Stimulated activated CD8-positive, alpha-beta memory T cell treated with anti-CD3 and anti-CD28 coated beads, Interleukin-15, amount 100 ng/mL, for 24 hours (primary cell): ENCODE measurements at places on chromosomes 3 and 15.

DNA sequence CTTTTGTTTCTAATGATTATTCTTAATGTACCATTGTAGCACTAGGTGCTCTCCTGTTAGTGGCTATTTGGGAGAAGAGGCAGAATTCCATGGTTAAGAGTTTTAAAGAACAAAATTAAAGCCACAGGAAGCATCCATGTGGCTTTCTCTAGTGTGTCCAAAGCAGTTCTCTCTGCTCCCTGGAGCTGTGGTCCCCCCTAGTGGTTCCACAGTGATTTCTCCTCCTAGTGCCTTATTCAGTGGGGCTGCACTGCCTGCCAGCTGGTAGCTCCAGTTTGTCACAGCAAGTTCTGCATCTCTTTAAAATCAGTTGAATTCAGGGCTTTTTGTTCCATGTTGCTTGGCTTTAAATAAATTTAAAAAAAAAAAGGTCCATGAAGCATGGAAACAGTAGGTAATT is 39.6 kb upstream of the FAM98B start:
- DNase-seq: no peak

DNA sequence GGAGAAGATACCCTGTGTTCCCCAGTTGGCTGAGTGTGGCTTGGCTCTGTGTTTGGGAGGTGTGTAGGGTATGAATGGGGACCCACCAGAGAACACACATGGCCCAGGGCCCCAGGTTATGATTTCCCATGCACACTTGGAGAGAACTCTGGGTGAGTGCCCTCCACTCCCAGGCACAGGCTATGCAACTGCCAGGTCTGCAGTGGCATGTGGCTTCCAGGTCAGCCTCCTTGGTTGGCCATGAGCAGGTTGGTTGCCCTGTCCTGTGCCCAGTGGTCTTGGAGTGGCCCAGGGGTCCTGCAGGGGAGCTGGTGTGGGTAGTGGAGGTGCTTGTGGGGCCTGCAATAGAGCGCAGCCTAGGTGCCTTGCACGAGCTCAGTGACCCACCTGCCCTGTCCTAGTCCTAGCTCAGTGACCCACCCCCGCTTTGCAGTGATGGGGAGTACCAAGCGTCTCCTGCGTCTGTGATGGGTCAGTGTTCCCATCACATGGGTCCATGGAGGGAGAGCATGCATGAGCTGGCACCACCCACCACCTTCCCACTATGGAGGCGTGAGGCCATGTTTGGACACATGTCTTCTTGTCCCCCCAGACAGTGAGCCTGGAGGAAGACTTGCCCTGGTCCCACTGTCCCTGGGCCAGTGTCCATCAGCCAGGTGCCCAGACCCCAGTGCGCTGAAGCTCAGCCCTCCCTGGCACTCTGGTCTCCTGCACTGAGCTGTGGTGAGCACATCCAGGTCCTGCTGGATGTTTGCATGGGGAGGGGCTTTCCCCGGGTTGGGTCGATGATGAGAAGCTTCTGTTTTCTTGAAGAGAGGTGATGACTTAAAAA is 217.3 kb downstream of the SNRPN start:
- no peak for DNase-seq

DNA sequence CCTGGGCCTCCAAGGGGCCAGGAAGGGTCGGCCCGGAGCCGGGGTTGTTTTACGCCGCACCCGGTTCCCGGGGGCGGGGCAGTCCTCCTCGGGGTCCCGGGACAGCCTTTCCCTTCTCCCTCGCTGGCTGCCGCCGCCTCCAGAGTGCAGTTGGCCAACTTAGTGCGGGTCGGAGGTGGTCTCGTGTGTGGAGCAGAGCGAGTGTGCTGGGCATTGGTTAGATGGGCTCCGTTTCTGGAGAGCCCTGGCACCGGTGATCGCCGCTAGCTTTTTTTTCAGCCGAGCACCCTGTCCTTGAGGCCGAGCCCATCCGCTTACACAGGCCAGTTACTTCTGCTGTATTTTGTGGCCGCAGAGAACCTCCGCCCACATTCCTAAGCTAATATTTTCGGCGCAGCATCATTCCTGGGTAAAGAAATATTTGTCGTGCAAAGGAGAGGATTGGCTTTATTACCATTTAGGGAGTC is 585 bp downstream of the KIF23 start:
- DNase-seq: no peak

GRCh38 chr3:83002869-83003445 is 1241.5 kb upstream of the GBE1 start:
- DNase-seq: no peak

DNA sequence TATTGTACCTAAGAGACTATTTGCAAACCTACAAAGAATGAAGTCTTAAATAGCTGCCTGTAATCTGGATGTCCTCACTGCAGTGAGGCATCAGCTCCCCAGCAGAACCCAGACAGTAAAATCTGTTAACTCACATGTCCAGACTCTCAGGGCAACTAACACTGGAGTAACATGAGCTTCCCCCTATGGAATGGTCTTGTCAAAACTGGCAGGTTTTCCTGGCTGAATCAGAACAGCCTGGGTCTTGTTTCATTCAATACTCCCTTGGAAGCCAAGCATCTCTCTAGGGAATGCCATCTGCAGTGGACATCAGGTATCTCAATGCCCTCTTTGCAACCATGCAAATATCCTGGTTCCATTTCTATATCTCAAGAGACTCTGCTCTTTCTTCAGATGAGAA is 24.4 kb downstream of the PTPN9 start:
- no peak for DNase-seq

DNA sequence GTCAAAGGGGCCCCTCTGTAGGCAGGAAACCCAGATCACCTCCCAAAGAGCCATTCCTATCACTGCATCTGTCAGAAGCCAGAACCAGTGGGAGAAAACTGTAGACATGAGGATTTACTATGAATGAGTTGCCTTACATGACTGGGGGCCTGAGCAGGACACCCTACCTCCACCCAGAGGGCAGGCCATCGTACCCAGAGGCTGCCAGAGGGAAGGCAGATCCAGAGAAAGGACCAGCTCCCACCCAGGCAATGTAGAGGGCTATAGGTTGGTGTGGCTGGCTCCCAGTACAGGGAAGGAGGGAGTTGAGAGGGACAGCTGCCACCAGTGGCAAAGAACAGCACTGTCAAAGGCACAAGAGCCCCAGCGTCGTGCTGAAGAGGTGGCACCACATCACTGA is 233.2 kb downstream of the OCA2 start:
- no peak for DNase-seq

DNA sequence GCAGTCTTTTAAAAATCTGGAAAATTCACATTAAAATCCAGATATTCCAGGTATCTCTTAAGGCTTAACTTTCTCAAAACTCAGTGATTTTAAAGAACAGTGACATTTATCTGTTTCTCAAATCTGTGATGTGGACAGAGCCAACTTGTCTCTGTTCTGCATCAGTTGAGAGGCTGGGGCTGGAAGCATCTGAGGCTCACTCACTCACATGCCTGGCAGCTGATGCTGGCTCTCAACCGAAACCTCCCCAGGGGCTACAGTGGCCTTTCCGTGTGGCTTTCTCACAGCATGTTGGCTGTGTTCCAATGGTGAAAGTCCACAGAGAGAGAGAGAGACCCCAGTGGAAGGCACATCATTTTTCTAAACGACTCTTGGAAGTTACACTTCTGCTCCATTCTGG is 53.5 kb downstream of the CEMIP start:
- no peak for DNase-seq

- DNase-seq: no peak
These were observed 24.2 kb downstream of the PIAS1 start for GRCh38 chr15:68078365-68078764.

GRCh38 chr15:26628879-26629529 is 143.9 kb downstream of the GABRB3 start:
- DNase-seq: no peak

- no peak for DNase-seq
These were observed 115.9 kb upstream of the ST8SIA2 start for GRCh38 chr15:92277776-92278175.

- no peak for DNase-seq
These were observed 188.4 kb downstream of the ABHD5 start for GRCh38 chr3:43879166-43879565.

GRCh38 chr3:45043728-45044299 is 17.7 kb downstream of the CLEC3B start:
- DNase-seq: no peak

DNA sequence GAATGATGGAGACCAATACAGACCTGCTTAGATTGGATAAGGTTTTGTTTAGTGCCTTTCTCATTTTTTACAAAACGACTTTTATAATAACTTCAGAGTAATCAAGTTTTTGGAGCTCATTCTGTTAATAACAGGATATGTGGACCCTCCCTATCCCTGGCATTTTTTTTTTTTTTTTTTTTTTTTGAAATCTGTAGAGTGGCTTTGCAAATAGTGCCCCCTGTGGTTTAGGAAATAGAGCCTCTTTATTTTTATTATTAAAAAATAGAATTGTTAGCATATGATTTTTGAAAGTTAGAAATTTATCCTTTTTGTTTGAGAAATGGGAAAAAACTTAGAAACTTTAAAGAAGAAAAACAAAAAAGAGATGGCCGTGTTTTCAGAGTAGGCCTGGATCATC is 11.4 kb downstream of the SKIL start:
- no peak for DNase-seq

GRCh38 chr3:65676580-65676979 is 362.1 kb downstream of the MAGI1 start:
- no peak for DNase-seq

GRCh38 chr15:82851981-82852511 is 42.6 kb downstream of the WHAMM start:
- DNase-seq: no peak

DNA sequence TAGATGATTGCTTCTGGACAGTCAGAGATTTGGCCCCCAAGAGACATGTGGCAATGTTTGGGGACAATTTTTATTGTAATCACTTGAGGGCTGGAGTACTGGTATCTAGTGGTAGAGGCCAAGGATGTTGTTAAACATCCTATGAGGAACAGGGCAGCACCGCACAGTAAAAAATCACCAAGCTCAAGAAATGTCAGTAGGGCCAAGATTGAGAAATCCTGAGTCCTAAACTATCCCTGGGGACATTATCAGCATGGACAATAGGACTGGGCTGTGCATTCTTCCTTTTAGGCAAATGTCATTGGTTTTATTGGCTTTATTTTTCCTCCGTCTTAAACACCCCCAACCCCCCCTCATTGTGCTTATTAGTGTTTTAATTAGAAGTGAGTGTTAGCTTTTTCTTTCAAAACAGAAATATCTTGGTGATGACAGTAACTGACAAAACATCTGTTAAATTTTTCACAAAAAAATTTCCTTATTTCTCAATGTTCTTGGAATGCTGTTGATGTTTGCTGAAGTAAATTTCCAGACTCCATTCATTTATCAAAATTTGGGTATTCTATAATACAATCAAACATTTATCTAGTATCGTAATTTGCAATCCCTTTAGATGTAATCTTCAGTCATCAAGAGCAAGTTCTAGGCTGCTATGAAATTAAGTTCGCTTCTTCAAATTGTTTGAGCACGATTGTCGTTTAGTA is 944.4 kb downstream of the VGLL3 start:
- no peak for DNase-seq

GRCh38 chr3:66041116-66041515 is 2.4 kb upstream of the MAGI1 start:
- no peak for DNase-seq

DNA sequence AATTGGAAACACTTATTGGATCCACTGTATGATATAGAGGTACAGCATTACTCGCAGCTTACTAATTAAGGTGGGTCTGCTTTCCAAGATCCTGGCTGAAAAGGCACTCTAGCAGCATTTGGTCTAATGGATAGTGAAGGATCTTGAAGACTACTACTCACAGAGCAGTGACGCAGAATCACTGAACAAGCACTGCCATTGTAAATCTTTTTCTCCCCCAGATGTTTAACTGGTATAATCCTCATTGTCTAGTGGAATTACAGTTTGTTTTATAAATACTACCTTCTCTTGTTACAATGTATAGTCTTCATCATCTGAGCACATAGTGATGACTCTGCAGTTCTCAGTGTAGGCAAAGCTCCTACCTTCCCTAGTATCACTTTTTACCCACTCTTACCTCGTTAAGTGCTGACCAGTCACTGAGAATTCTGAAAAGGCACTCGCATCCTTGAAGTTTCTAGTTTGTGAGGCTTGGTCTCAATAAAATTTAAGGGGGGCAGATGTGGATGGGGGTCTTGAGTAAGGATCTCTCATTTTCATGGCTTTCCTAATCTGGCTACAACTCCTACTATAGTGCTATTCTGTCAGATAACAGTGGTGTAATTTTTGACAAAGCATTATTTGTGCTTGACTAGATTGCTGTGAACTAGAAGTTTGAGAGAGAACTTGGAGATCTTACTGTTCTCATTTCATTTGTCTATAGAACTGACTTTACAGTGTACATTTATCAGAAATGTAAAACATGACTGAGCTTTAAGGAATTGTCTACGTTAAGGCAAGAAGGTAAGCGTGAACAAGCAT is 23.2 kb downstream of the MAPK6 start:
- DNase-seq: no peak

DNA sequence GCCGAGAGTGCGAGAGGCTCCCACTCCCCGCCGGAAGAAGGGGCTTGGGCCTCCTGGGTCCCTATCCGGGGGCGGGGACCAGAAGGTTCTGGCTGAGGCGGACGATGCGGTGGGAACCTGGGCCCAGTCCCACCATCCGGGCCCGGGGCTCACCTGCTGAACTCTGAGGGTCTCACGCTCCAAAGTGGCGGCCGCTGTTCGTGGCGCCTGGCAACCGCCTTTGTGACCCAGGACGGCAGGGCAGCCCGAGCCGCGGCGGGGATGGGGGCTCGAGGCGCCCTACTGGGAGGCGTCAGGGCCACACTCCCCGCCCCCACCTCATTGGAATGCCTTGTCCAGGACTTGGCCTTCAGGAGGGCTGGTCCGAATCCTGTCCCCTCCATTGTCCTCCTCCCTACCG is at the start of gene FANCD2OS:
FANCD2OS (minus strand) TSS at position 165 of the 400 bp plus-strand sequence. CDS start 3,481 bp downstream, outside the sequence.
- no peak for DNase-seq

- no peak for DNase-seq
These were observed 23.9 kb upstream of the LOXL1 start for GRCh38 chr15:73902121-73903020.

GRCh38 chr15:64824929-64825430 is 467 bp downstream of the PIF1 start:
- DNase-seq: no peak

GRCh38 chr3:188274249-188274915 is 120.4 kb downstream of the LPP start:
- no peak for DNase-seq

- DNase-seq: no peak
These were observed 341.8 kb upstream of the TBL1XR1 start for GRCh38 chr3:177538750-177539730.

GRCh38 chr3:47989981-47990440 is 26.2 kb downstream of the MAP4 start:
- DNase-seq: peak; percentile 14

- DNase-seq: no peak
These were observed 238.4 kb upstream of the VEPH1 start for GRCh38 chr3:157741607-157742006.

DNA sequence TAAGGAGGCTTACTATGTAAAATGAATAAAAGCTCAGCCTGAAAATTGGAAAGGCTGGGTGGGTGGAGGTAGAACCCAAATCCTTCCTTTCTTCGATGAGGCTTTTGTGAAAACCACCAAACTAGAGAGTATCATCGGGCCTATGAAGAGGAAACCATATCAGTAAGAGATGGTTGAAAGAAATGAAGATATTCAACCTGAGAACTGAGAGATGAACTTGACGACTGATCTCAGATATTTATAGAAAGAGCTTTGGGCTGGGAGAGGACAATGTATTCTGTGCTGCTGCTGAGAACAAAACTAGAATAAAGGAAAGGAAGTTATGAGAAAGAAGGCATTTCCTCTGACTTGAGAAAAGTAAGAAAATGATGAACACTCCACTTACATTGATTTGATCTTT is 236.6 kb downstream of the KCNH8 start:
- DNase-seq: no peak

- DNase-seq: no peak
These were observed 24.4 kb upstream of the THBS1 start for GRCh38 chr15:39556461-39556860.

- DNase-seq: no peak
These were observed 51.7 kb upstream of the ACP3 start for GRCh38 chr3:132265488-132265887.
